Activated effector memory CD4-positive, alpha-beta T cell treated with Interleukin-2 at 50 U/mL for 16 hours (primary cell): ENCODE measurements at places on chromosomes 1 and 21.
A peak's percentile ranks its signal among the peaks of the same experiment; 100 is the strongest.

DNA sequence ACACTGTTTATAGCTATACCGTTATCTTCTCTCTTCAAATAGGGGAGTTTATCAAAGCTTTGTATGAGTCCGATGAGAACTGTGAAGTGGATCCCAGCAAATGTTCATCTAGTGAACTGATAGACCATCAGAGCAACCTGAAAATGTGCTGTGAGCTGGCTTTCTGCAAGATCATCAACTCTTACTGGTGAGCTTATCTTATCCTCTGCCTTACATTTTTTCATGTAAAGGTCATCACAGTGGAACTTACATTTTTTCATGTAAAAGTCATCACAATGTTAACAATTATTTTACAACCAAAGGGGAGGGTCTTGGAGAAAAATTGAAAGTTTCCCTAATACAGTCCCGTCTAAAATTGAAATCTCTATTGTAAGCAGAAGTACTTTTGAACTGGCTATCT, 45.2 kb downstream of the CLEC20A start:
- no peak for DNase-seq

DNA sequence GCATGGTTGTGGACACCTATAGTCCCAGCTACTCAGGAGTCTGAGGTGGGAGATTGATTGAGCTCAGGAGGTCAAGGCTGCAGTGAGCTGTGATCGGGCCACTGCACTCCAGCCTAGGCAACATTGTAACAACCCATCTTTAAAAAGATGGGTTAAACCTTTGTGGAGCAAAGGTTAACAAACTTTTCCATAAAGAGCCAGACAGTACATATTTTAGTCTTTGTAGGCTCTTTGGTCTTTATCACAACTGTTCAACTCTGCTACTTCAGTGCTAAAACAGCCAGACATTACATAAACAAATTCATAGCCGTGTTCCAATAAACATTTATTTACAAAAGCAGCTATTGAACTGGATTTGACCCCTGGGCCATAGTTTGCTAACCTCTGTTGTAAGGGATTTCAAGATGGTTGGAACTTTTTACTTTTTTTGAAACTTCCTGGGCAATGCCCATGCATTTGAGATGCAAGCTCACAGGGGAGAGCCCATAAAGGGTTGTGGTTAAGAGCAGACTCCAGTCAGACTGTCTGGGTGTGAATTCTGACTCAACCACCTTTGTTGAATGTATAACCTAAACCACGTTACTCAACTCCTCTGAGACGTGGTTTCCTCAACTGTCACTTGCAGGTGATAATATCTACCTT, 10.8 kb downstream of the INAVA start:
- DNase-seq, result peak; percentile 16

DNA sequence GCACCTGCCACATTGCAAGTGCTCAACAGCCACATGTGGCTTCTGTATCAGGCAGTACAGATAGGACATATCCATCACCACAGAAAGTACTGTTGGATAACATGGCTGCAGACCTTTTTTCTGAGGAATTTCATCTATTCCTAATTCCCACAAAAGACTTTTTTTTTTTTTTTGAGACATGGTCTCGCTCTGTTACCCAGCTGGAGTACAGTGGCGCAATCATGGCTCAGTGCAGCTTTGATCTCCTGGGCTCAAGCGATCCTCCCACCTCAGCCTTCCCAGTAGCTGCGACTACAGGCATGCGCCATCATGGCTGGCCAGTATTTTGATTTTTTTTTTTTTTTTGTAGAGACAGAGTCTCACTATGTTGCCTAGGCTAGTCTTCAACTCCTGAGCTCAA, 33.3 kb downstream of the YARS1 start:
- no peak for DNase-seq

DNA sequence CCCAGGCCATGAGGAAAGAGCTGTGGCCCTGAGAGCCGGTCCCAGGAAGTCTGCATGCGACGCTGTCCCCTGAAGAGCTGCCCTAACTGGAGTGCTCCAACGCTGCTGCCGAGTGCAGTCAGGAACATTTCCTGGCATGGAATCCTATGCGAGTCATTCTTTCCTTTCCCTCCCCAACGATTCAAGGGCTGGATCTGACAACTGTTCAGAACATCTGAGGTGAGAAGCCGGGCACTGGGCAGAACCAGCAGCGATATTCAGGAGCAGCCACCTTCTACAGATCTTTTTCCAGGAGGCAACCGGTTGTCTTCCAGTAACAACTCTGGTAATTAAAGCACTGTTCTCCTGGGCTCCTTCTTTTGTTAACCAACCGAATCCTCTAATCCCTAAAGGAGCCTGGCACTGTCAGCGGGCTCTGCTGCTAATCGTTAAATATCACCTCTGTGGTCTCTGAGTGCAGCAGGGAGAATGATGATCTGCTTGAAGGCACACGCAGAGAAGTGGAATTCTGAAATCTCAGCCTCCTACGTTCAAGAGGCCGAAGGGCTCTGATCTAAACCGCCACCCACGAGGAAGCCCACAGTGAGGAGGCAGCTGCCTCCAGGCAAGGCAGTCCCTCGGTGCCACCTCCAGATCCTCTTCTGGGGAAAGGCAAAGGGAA, 55.8 kb downstream of the SLC45A1 start:
- no peak for DNase-seq

GRCh38 chr21:42609811-42610210, 43.6 kb upstream of the PDE9A start:
- DNase-seq, result no peak

DNA sequence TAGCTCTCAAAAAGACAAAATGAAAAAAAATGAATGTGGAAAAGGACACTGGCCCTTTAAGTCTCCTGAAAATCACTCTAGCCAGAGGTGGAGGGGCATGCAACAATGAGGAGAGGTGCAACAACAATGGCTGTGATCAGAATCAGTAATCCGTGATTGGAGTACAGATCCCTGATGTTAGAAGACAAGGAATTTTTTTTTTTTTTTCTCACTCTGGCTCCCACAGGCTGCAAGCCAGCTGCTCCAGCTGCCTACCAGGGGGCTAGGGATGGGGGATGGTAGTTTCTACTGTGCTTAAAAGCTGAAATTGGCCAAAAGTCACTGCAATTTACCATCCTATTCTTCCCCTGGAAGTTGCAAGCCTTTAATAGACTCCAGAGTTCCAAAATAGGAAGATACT, 54.5 kb downstream of the STYXL2 start:
- DNase-seq, result no peak
